ENCODE measurements at places on chromosomes 13 and 19. TPM values are rescaled to one million over a fixed set of nuclear protein-coding genes. Genes with fewer than 3 reads are reported as not detected.

CBARP gene
- total RNA-seq, result not detected

DNA sequence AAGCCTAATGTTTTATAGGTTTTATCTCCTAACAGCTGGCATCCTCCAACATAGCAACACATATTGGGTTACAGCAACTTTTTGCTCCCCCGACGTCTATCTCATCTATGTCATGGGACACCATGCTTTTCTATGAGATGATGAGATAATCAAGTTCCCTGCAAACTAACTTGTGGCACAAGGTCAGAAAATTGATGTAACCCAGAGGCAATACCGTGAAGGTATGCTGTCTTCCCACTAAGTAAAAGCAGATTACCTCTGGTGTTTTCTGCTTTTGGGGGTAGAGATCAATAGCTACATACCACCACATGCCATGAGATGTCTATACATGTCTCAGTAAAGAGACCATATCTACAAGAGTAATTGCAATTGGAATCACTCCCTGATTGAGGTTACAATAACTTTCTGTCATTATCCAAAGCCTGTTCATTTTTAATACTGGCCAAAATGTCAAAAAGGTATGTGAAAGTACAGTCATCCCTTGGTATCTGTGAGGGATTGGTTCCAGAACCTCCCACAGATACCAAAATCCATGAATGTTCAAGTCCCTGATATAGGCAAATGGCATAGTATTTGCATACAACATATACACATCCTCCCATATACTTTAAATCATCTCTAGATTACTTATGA lies 131.3 kb downstream of the CYSLTR2 start:
- H3K27ac ChIP-seq, result no peak overlapping the region
- H3K36me3 ChIP-seq, result no peaks in the 10 kb centered on the region
- DNase-seq, result no peak
- no peak overlapping the region for H3K4me3 ChIP-seq
- peaks cover 6% of the 10 kb centered on the region for H3K27me3 ChIP-seq

GRCh38 chr13:36606060-36606459 lies 67.8 kb upstream of the SERTM1 start:
- H3K4me3 ChIP-seq, result no peak overlapping the region
- H3K27ac ChIP-seq, result no peak overlapping the region
- no peaks in the 10 kb centered on the region for H3K27me3 ChIP-seq
- H3K4me1 ChIP-seq, result no peaks in the 10 kb centered on the region
- H3K36me3 ChIP-seq, result no peaks in the 10 kb centered on the region

- peak overlapping the region; percentile 78 for H3K27ac ChIP-seq
- peak overlapping the region; percentile 40 for H3K4me3 ChIP-seq
- peaks cover 5% of the 10 kb centered on the region for H3K36me3 ChIP-seq
- peaks cover 10% of the 10 kb centered on the region for H3K4me1 ChIP-seq
- DNase-seq, result peak; percentile 33
- H3K27me3 ChIP-seq, result no peaks in the 10 kb centered on the region
These were observed 9.9 kb downstream of the RFX2 start for GRCh38 chr19:6100284-6100915.

All from activated CD4-positive, alpha-beta T cell treated with anti-CD3 and anti-CD28 coated beads, Interleukin-2, amount 10 ng/mL, durations not matched to agents 7 days and 5 days (primary cell).